ENCODE measurements at places on chromosomes 2 and 18.

DNA sequence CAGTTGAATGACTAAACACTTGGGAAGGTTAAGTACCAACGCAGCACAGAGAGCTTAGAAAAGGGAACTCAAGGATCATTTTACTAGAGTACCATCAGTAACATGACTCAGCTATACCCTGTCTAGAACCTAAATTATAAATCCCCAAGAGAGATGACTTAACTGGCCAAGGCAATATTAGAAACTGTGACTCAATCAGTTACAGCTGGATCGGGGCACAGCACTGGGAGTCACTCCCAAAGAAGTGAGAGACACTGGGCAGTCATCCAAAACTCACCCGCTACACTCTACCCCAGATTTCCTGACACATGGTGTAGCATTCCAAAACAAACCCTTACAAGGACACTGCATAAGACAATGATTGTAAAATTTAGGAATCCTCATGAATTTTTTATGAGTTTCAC, 17.7 kb downstream of the IWS1 start:
- no peak for DNase-seq

DNA sequence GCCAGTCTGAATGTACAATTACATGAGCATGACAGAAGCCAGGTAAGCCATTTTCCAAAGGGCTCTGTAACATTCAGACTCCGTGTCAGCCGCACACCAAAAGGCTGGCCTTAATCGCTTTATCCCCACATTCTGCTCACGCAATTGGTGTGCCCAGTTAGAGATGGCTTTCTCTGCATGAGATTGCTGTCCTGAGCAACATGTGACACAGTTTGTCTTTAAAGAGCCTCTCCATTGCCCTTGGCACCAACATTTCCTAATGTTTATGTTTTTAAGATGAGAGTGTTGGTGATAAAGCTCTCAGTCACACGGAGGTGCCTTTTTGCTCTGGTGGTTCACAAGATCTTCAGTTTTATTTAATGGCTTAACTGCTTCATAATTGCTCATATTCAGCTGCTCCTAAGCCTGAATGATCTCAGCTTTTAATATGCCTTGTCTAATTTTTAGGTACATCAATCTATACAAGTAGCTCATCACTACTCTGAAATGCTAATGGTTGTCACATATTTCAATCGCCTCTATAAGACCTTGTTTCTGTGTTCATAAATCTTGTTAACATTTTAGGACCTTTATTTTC, 164.8 kb upstream of the ACVR2A start:
- DNase-seq, result no peak

DNA sequence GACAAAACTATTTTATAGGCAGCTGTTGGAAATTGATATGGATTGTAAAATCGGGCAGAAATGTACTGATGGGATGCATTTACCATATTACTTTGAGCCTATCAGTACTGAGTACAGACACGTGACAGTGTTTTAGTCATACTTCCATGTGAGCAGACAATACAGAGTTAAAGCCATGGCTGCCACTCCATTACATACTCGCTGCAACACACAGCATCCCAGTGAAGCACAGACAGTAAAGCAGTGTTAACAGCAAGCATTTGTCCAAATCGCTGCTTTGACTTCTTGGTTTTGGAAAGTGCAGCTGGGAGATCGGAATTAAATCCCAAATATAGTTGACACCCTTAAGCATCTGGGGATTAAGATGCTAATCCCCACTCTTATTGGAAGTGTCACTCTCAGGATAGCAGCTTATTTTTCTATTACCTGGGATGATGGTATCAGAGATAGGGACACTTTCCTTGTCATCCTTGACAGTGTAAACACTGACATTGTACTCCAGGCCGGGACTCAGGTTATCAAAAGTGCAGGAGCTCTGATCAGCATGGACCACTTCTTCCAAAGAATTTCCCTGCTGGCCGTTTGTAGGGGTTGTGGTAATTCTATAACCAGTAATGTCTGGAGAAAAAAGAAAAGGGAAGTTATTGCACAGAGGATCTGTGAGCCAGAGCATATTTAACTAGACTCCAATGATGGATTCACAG, 41.6 kb downstream of the FN1 start:
- DNase-seq, result no peak

DNA sequence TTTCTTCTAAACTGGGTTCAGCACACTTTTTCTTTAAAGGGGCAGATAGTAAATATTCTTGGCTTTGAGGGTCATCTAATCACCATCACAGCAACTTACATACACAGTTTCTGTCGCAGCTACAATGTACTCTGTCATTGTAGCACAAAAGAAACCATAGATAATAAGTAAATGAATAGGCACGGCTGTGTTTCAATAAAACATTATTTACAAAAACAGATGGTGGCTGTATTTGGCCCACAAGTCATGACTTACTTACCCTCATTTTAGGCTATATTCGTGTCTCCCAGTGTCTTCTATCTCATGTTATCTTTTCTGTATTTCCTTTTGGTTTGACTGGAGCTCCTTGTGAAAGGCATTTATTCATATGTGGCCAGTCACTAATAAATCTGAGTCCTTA, 168.3 kb downstream of the MAP2 start:
- no peak for DNase-seq

DNA sequence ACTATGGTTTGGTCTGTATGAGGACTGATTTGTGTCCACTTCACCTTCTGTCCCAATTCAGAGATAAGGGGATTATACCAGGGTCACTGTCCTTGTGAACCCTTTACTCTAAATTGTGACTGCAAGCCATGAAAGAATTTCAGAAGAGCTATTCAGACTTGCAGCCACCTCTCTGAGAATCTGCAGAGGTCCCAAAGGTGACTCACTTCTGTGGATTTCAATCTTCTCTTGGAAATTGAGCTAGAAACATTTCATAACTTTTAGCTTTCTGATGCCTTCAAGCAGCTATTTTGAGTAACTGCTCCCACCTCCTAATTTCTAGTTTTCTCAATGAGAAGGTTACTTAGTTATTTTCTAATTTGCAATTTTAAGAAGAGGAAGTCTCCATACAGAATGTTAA, 1242.4 kb upstream of the ACVR2A start:
- DNase-seq, result no peak

DNA sequence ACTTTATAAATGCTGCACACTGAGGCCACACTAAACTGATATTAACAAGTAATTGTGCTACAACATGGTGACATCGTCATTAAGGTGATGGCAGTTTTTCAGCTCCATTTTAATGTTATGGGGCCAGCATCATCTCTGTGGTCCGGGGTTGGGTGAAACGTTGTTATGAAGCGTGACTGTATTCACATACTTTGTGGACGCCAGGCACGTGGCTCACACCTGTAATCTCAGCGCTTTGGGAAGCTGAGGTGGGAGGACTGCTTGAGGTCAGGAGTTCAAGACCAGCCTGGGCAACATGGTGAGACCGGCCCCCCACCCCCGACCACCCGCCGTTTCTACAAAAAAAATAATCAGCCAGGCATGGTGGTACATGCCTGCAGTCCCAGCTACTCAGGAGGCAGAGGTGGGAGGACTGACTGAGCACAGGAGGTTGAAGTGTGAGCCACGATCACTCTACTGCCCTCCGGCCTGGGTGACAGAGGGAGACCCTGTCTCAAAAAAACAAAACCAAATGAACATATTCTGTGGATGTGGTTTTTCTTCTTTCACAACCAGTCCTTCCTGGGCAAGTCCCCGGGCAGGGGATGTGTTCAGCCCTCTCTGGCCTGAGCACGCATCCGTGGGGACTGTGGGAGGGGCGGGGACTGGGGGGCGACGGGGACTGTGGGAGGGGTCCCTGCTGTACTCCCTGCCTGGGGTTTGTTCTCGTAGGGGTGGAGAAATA, 12.9 kb upstream of the GAL3ST2 start:
- DNase-seq, result no peak

DNA sequence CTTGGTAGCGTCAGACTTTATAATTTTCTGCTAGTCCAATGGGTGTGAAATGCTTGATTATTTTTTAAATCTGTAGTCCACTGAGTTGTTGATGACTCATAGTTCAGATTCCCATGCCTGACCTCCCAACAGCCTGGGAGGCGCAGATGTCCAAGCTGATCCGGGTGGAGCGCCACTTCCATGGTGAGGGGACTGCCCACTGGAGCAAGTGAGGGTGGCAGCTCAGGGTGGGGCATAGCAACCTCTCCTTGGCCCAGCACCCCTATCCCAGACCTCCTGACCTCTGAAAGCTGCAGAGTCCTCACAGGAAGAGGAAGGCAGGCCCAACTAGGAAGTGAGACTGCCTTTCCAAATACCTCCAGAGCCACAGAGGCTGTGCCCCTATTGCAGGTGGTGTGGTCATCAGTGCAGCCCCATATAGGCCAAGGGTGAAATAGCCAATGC, 4.4 kb downstream of the MAL start:
- DNase-seq, result no peak

DNA sequence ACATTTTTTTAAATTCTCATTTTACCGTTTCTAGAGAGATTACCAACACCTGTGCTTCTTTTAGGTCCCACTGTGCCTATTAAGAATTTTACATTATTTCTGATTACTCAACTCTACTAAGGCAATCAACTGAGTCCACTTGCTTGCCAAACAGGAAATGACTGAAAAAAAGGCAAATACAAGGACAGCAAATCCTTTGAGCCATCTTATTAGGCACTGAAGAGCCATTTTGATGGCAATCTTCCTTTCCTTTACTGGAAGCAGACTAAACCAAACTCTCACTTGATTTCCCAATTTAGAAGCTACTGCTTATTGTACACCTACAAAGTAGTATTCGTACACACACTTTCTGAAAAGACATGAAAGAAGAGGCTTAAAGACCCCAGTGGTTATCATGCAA, 121.4 kb upstream of the COL3A1 start:
- DNase-seq, result no peak

DNA sequence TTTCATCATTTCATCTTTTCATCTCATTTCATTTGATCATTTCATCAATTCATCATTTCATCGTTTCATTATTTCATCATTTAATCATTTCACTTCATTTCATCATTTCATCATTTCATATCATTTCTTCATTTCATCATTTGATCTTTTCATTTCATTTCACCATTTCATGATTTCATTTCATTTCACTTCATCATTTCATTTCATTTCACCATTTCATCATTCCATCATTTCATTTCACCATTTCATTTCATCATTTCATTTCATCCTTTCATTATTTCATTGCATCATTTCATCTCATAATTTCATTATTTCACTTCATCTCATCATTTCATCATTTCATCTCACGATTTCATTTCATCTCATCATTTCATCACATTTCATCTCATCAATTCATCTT, 127.8 kb downstream of the ANKRD30BL start:
- no peak for DNase-seq

- no peak for DNase-seq
These were observed 73.9 kb upstream of the SOX11 start for GRCh38 chr2:5618271-5618670.

DNA sequence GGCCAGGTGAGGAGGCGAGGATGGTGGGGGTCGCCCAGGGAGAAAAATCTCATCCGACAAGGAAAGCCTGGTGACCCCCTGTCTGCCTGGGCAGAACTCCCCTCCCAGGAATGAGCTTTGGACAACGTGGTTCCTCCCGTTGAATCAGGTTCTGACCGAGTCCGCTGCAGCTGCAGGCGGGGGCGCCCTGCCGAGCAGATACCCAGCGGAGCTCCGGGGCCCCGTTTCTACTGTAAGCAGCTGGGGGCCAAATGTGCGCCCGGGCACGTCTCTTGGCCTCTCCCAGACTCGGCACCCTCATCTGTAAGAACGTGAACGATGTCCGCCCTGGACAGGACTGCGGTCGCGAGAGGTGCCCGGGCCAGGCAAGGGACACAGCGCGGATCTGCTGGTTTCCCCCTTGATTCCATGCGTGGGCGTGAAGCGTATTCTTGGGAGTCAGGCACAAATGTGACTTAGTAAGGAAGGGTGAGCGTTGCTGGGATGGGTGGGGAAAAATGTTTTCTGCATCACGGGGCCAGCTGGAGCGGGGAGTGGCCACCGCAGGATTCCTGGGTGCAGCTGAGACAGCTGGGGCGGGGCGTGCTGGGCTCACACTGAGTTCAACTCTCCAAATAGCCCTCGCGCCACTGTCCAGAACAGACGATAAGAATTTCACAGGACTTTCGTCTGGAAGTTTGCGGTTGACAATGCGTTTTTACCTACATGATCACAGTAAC, 20.2 kb upstream of the TUBB6 start:
- no peak for DNase-seq

DNA sequence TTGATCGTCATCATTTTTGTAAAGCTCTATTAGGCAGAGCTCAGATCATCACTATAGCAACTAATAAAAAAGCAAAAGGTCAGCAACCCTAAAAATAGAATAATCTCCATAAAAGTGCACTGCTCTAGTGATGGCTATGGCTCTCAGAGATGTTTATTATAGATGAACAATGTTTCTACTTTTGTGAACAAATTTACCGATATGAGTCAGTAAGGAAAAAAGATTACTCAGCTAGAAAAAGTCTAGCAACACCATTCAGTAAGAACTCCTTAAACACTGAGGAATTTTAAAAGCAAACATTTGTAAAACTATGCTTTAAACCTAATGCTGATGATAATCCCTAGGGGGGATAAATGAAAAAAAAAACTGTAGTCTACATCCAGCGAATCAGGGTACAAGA, 69.6 kb downstream of the ACVR1C start:
- no peak for DNase-seq

DNA sequence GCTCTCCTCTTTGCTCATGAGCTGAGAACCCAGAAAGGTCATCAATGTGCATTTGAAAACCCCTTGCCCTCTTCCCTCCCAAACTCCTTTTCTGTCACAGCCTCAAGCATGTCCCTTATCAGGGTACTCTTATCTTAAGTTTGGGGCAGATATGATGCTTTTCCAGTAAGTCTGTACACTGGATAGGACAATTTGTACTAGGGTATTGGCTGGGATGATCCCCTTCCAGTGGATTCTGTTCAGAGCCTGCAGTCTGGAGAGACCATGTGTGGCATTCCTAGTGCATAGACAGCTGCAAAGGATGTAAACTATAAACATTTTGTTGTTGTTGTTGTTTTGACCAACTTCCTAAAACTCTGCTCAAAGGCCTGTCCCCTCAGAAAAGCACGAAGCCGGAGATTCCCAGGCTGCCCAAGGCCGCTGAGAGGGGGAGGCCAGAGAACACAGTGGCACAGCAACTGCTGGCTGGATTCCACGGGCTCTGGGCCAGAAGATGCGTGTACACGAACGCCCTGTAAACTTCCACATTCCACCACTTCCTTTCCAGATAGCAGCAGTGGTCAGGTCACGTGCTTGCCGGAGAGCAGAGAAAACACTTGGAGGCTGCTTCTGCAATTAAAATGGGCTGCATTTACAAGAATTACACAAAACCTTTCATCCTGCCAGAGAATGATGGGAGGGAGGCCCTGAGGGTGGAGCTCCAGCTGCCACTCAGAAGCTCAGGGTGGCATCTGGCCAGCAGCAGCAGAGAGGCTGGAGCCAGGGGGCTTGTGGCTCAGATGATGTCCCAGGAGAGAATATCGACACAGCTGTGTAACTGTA, 42.1 kb downstream of the BMP10 start:
- DNase-seq, result peak; percentile 98

- DNase-seq, result peak; percentile 3
These were observed 95.9 kb downstream of the NEB start for GRCh38 chr2:151638191-151638933.

DNA sequence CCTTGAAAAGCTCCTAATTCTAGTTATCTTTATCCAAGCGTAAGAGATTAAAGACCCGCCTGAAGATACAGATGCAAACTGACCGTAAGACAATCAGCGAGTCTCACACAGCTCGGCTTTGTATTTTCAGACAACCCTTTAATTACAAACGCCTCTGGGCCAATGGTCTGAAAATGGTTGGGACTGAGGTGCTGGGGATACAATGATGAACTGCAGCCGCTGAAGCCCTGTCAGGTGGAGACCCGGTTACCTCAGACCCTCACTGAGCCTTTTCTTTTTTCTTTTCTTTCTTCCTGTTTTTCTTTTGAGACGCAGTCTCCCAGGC, 715 bp upstream of the CFAP36 start:
- no peak for DNase-seq

GRCh38 chr18:22932885-22933205, 283 bp upstream of the RBBP8 start:
- DNase-seq, result no peak
